Dermis lymphatic vessel endothelial cell (primary cell): ENCODE measurements at places on chromosomes 1 and 21. TPM values are rescaled to one million over a fixed set of nuclear protein-coding genes. Genes with fewer than 3 reads are reported as not detected.

Gene OR2T29
- total RNA-seq, result not detected in 2 replicates

Gene CD101
- 0.76 and 0.95 TPM in 2 replicates for total RNA-seq

Gene CADM3
- 0.11 TPM in 1 of 2 replicates, not detected in the other for total RNA-seq

Gene LMOD1
- 0.11 TPM in 1 of 2 replicates, not detected in the other for total RNA-seq

Gene SMG7
- 12.5 and 16.2 TPM in 2 replicates for total RNA-seq

Gene LCE2A
- total RNA-seq, result not detected in 2 replicates

Gene OR2L2
- not detected in 2 replicates for total RNA-seq

Gene ATP6V1G3
- total RNA-seq, result 0.22 TPM in 1 of 2 replicates, not detected in the other

Gene B3GALT5
- not detected in 2 replicates for total RNA-seq

Gene SAMSN1
- 0.09 TPM in 1 of 2 replicates, not detected in the other for total RNA-seq

Gene FCGR1A
- not detected in 2 replicates for total RNA-seq

Gene CTSS
- total RNA-seq, result 50.5 and 71.5 TPM in 2 replicates

Gene RABGAP1L
- 37.5 and 38.9 TPM in 2 replicates for total RNA-seq

Gene TNFRSF8
- under 0.01 TPM in 1 of 2 replicates, not detected in the other for total RNA-seq

Gene GBP5
- under 0.01 TPM in 2 replicates for total RNA-seq

Gene ODF2L
- 27.8 and 44.0 TPM in 2 replicates for total RNA-seq

Gene CR1
- under 0.01 TPM in 1 of 2 replicates, not detected in the other for total RNA-seq

Gene DHRS3
- 44.2 and 113 TPM in 2 replicates for total RNA-seq
